Stimulated activated naive CD4-positive, alpha-beta T cell treated with Interleukin-2 at 50 U/mL for 16 hours (primary cell): ENCODE measurements at places on chromosomes 11 and 22.

GRCh38 chr11:113160808-113161124 lies 153.6 kb upstream of the TTC12 start:
- no peak for DNase-seq

DNA sequence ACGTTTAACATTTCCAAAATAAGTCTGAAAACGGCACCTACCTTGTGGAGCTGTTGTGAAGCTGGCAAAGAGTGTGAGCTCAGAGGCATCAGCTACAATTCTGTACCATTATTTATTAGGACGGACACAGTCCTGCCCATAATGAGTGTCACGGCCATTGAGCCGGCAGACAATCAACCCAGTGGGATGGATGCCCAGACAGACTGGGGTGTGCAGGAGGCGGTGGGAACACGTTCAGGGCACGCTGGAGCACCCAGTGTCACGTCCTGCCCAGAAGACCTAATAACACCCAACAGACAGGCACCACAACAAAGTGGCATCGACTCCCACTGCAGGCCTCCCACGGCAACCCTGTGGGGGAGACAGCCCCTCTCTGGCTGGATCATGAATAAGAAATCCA lies 34.5 kb downstream of the TPST2 start:
- no peak for DNase-seq

GRCh38 chr11:100512475-100512874 lies 174.6 kb upstream of the ARHGAP42 start:
- no peak for DNase-seq

GRCh38 chr11:75380716-75381420 lies 18.4 kb upstream of the RPS3 start:
- no peak for DNase-seq

- DNase-seq = no peak
Measured at GRCh38 chr11:115585361-115586024, 81.3 kb upstream of the CADM1 start.

DNA sequence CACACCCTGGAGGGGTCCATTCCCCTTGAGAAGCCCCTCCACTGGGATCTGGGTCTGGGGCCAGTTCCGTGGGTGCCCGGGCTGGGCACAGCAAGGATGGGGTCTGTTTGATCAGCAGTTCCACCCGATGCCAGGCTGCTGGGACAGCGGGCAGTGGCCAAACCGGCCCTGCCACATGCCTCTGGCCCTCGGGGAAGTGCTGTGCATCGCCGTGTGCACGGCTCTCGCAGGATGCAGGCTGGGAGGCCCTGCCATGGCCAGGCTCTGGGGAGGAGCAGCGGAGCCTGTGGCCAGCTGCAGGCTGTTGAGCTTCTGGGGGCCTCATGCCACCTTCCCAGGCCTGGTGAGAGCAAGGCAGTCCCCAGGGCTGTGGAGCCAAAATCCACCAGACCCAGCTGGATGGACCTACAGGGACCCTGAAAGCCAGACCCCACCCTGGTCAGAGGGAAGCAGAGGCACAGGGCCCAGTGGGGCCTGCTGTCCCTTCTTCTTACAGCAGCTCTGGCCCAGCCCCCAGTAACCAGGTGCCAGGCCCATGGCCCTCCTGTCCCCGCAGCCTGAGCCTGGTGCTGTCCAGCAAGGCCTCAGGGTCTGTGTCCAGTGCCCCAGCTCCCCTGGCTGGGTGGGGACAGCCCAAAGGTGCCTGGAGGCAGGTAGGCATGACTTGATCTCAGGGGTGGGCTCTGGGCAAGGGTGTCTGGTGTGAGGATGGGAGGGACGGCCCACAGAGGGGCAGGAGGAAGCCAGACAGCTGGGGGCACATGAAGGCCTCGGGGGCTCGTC lies 57.3 kb downstream of the WNT7B start:
- no peak for DNase-seq

GRCh38 chr22:24285245-24285644 lies 14.6 kb downstream of the SPECC1L start:
- peak; percentile 12 for DNase-seq

DNA sequence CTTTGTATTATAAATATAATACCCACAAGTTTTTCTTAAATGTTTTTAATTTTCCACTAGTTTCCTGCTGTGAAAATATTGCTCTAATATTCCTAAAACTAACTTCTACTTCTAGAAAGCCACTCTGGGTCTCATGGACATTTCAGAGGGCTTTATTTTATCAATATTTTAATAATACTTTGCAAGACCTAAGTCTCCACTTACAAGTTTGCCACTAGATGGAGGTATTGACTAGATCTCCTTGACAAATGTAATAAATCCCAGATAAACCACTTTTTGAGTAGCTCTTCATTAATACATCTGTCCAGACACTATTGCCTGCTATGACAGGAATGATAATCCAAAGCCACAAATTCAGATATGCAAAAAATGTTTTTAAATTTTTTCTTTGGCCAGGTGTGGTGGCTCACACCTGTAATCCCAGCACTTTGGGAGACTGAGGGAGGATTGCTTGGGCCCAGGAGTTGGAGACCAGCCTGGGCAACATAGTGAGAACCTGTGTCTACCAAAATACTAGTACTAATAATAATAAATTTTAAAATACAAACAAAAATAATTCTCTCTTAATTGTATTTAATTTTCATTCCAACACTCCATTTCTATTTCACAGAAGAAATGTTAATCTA lies 3.5 kb upstream of the ACAT1 start:
- no peak for DNase-seq

GRCh38 chr11:65043881-65044501 lies 3.0 kb downstream of the SAC3D1 start:
- DNase-seq = no peak

DNA sequence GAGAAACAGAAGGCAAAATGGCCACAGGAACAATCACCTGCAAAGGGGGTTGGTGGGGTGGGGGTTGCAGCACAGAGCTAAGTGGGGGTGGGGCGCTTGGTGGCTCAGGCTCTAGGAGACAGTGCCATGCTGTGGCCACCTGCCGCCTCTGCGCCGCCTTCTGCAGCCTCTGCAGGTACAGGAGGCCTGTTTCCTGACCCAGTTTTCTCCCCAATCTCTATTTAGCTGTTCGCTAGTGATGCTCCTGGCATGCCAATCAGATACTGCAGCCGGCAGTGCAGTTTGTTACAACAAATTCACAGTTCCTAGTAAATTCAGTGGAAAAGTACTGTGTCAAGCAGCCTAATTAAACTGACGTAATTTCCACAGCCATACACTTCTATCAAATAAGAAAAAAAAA lies 106.4 kb downstream of the SERGEF start:
- no peak for DNase-seq

DNA sequence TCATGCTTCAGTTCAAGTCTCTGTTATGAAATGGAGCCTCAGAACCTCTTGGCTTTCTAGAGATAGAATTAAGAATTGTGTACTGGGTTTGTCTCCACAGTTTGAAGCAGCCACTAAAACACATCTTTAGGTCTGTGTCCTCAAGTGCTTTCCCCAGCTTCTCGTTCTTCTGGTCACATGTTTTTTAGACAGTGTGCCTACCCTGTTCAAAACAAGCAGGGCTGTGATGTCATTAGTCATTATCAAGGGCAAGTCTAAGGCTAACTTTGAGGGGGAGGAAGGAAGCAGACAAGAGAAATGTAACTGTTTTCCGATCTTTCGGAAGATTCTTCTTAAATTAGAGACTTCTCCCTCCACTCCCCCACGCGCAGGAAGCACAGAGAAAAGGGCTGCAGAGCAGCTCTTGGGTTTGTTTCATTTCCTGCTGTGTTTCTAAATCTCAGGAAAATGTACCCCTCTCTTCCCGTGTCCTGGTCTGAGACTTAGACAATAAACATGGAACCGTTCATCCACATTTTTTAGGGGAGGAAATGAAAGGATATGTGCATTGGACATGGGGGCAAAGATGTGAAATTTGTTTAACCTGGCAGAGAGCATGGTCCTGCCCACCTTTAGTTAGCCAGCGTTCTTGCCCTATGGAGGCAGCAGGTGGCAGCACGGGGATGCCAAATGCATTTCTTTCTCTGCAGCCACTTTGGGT lies 3.1 kb downstream of the AKIP1 start:
- DNase-seq = peak; percentile 11

GRCh38 chr11:75541193-75542087 lies 15.7 kb upstream of the GDPD5 start:
- DNase-seq = no peak

- DNase-seq = no peak
Measured at GRCh38 chr11:3051196-3052108, 5.8 kb downstream of the CARS1 start.

- DNase-seq = no peak
Measured at GRCh38 chr22:47299863-47300697, 537.6 kb downstream of the TBC1D22A start.
